ENCODE measurements at places on chromosomes 1 and 21. TPM values are rescaled to one million over a fixed set of nuclear protein-coding genes. Genes with fewer than 3 reads are reported as not detected.

DYNLT5 gene
- 12.5 TPM for total RNA-seq

NKAIN1 gene
- total RNA-seq, result 0.40 TPM

ATP1A4 gene
- total RNA-seq, result not detected

PLA2G2F gene
- total RNA-seq, result not detected

CXADR gene
- 12.2 TPM for total RNA-seq

OR2T1 gene
- not detected for total RNA-seq

VWA1 gene
- 6.1 TPM for total RNA-seq

NMNAT2 gene
- total RNA-seq, result 0.38 TPM

TRIM58 gene
- not detected for total RNA-seq

MUL1 gene
- 23.9 TPM for total RNA-seq

PRR9 gene
- not detected for total RNA-seq

IFI16 gene
- total RNA-seq, result 174 TPM

RAB7B gene
- total RNA-seq, result not detected

SPRR1B gene
- total RNA-seq, result not detected

CLCA1 gene
- not detected for total RNA-seq

MSH4 gene
- 0.09 TPM for total RNA-seq

PCP4L1 gene
- not detected for total RNA-seq

SDC3 gene
- total RNA-seq, result 20.8 TPM

TMEM234 gene
- 15.7 TPM for total RNA-seq

TIE1 gene
- 562 TPM for total RNA-seq

LRRN2 gene
- total RNA-seq, result not detected

OXCT2 gene
- 0.60 TPM for total RNA-seq

FAM151A gene
- not detected for total RNA-seq

RGS7 gene
- total RNA-seq, result 0.44 TPM

ASH1L gene
- total RNA-seq, result 29.4 TPM

RGS8 gene
- total RNA-seq, result not detected

CFHR5 gene
- total RNA-seq, result not detected

TSPAN1 gene
- 0.37 TPM for total RNA-seq

EXTL2 gene
- 30.7 TPM for total RNA-seq

AZIN2 gene
- 0.91 TPM for total RNA-seq

RHD gene
- not detected for total RNA-seq

RXFP4 gene
- total RNA-seq, result not detected

CCDC27 gene
- not detected for total RNA-seq

PLA2G5 gene
- total RNA-seq, result not detected

LEFTY1 gene
- not detected for total RNA-seq

GUCA2B gene
- total RNA-seq, result not detected

LCE2B gene
- not detected for total RNA-seq

TTC34 gene
- 0.53 TPM for total RNA-seq

SH2D2A gene
- total RNA-seq, result 1.8 TPM

MPL gene
- total RNA-seq, result 0.18 TPM
